ENCODE measurements at places on chromosomes 12 and 14.

DNA sequence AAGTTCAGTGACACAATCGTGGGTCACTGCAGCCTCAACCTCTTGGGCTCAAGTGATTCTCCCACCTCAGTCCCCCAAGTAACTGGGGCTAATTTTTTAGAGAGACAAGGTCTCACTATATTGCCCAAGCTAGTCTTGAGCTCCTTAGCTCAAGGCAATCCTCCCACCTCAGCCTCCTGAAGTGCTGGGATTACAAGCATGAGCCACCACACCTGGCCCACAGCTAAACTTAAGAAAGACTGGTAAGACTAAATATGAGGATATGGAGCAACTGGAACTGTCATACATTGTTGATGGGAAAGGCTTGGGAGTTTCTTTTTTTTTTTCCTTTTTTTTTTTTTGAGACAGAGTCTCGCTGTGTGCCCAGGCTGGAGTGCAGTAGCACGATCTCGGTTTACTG, 34.0 kb downstream of the VRTN start:
- no peak for DNase-seq

DNA sequence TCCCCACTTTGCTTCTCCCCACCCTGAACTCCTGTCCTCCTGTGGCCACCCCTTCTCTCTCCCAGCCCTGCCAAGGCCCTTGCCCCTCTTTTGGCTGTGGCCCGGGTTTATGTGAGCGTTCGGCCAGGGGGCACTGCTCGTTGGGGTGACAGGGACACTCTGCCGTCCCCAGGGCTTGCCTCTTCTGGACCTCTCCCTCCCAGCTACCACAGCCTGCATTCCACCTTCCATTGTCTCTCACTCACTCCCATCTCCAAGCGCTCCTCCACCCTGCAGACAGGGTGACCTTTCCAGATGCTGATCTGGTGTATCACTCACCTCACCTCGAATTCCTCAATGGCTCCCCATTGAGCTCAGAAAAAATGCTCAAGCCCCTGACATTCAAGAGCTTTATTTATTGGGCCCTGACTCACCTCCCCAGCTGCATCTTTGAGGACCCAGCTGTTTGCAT, 1.4 kb downstream of the SERPINA9 start:
- DNase-seq = no peak

- DNase-seq = no peak
These were observed 1.4 kb downstream of the KRT5 start for GRCh38 chr12:52518574-52519386.

DNA sequence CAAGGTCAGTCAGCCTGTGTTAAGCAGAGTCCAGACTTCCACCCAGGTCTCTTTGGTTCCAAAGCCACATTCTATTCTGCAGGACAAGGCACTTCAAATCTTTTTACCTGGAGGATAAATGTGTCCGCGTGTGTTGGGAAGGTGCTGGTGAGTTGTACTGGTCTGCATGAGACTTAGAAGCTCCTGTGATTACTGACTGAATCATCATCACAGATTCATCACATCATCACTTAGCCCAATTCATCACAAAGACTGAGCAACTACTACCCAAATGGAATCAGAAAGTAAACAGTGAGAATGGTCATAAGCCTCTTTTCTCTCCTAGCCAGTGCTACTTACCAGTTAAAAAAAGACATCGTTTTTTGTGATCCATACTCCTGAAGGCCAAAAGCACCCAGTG, 5.3 kb downstream of the SLC15A5 start:
- DNase-seq = no peak

GRCh38 chr14:72177251-72177650, 245.0 kb downstream of the RGS6 start:
- DNase-seq = no peak

Data from stimulated activated effector memory CD8-positive, alpha-beta T cell treated with anti-CD3 and anti-CD28 coated beads, Interleukin-12 subunit alpha, Interleukin-12 subunit beta, amount 100 ng/mL, for 72 hours (primary cell).